ENCODE measurements at places on chromosomes 11 and 22.
A peak's percentile ranks its signal among the peaks of the same experiment; 100 is the strongest.

DNA sequence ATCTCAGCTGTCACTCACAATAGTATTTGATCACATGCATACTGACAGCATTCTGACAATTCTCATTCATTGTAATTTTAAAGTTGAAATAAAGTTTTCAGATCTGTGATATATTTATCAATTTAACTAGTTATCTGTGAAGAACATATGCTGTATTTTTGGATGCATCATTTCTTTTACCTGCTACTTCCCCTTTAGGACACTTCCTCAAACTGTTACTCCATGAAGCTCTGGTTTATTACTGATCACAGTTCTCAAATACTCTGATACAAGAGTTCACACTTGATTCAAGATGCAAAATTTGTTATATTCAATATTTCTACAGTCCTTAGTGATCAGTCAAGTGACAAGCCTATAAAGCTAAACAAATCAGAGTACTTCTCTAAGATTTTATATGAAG is 1655.2 kb downstream of the LRRC4C start:
- no peak overlapping the region for H3K4me3 ChIP-seq
- no peaks in the 10 kb centered on the region for H3K36me3 ChIP-seq
- DNase-seq, result no peak

GRCh38 chr11:97786961-97787360 is 1233.8 kb upstream of the CNTN5 start:
- H3K4me1 ChIP-seq, result no peaks in the 10 kb centered on the region
- H3K36me3 ChIP-seq, result no peaks in the 10 kb centered on the region
- no peak overlapping the region for H3K27ac ChIP-seq

DNA sequence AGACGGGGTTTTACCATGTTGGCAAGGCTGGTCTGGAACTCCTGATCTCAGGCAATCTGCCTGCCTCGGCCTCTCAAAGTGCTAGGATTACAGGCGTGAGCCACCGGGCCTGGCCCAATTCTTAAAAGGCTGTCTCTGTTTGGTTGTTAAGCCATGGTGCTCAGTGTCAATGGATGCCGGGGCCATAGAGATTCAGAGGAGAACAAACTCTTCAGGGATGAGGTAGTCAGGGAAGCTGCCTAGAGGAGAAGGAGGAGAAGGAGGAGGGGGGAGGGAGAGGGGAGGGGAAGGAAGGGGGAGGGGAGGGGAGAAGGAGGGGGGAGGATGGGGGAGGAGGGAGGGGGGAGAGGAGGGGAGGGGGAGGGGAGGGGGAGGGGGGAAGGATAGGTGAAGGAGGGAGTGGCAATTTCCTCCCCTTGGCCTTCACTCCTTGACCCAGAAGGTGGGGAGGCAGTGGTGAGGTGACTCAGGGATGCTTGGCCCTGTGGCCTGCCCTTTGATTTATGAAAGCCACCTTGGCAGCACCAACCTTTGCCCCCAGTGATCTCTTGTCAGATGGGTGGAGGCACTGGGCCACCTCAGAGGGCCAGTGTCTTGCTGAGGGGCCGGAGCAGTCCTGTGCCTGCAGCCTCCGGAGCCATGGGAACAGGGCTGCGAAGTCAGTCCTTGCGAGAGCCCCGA is at the start of gene C11orf86:
Gene C11orf86, plus strand, starts transcription at position 581 of the 681 bp plus-strand sequence. Its CDS starts 59 bp downstream, at position 640.
- H3K27ac ChIP-seq, result peak within 1 kb of the TSS; percentile 90
- H3K36me3 ChIP-seq, result no peaks in the 10 kb centered on the region
- no peaks in the 10 kb centered on the region for H3K27me3 ChIP-seq
- H3K4me1 ChIP-seq, result peaks cover 6% of the 10 kb centered on the region

DNA sequence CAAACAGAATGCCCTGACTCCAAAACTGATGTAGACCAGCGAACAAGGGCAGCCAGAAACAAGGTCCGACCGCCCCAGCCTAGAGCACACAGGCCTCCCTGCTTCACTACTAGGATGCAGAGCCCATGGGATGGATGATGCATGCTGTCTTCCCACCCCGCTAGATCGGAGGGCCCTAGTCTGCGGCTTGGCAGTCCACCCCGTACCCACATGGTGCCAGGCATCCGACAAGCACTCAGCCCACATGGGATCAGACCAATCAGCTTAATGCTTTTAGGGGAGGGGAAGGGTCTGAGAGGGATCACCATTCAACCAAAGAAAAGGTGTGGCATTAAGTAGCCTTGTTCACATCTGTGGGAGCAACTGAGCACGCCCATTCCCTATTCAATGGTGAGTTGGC is 30.6 kb downstream of the PISD start:
- H3K4me1 ChIP-seq, result peaks cover 19% of the 10 kb centered on the region
- no peaks in the 10 kb centered on the region for H3K27me3 ChIP-seq
- H3K36me3 ChIP-seq, result no peaks in the 10 kb centered on the region
- H3K27ac ChIP-seq, result peak overlapping the region; percentile 88

DNA sequence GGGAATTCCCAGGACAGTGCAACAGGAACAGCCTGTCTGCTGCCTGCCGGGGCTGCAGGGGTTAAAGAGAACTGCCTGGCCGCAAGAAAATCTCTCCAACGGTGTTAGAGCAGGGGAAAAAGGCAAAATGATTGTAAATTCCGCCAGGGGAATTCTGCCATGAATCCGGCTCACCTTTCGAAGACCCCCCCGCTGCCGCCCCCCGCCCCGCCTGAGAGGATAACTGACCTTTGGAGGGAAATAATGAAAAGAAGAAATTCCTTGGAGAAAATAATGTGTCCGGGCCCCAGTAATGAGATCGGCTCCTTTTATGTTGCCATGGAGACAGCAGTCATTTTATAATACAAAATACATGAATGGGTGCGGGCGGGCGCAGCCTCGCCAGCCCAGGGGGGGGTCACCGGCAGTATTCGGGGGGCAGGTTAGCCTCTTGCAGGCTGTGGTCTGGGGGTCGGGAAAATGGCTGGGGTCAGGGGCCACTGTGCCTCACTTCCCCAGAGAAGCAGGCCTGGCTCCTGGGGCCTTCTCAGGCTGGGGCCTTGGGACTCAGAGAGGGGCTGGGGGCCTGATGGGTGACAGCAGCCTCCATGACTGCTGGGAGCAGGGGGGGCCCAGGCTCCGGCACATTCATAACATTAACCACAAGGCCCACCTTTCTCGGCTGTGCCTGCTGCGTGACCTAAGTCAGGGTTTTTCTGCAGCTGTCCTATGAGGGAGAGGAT is 228.1 kb downstream of the MN1 start:
- DNase-seq, result no peak
- H3K4me3 ChIP-seq, result no peak overlapping the region
- no peak overlapping the region for H3K27ac ChIP-seq
- H3K27me3 ChIP-seq, result no peaks in the 10 kb centered on the region
- no peaks in the 10 kb centered on the region for H3K4me1 ChIP-seq
- no peaks in the 10 kb centered on the region for H3K36me3 ChIP-seq

DNA sequence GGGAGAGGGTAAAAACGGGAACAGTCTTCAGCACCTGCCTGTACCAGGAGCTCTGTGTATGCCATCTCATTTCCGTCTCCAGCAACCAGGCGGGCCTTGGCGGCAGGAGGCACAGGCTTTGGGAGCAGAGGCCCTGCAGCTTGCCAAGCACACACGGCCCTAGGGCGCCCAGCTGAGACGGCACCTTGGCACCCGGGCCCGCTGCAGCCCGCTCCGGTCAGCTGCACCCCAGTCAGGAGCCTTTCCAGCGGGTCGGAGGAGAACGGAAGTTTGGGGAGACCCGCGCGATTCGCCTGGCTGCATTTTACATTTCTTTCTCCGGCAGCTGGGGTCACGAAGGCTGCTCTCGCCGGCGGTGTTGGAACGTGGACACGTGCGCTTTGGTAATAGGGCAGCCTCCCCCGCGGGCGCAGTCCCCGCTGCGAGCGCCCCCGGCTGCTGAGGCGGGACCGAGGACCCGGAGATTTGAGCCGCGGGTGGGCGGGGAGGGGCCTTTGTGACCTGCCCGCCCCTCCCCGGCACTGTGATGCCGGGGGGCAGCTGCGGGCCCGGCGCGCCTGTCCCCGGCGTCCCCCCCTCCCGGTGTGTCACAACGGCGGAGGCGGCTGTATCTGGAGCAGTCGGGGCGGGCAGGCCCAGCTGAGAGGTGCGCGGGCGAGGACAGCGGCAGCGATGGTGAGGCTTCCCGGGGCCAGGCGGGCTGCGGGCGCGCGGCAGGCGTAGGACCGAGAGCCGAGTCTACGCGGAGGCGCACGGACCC is at the start of gene TUBA8:
Gene TUBA8, plus strand, starts transcription at position 616 of the 760 bp plus-strand sequence. Its CDS starts 57 bp downstream, at position 673.
- peak; percentile 24 for DNase-seq
- no peaks in the 10 kb centered on the region for H3K36me3 ChIP-seq
- H3K27ac ChIP-seq, result no peak within 1 kb of the TSS
- peaks cover 6% of the 10 kb centered on the region for H3K27me3 ChIP-seq
- peak within 1 kb of the TSS; percentile 57 for H3K4me3 ChIP-seq

GRCh38 chr11:95364324-95365295 is 133.6 kb upstream of the SESN3 start:
- no peak overlapping the region for H3K27ac ChIP-seq
- no peak overlapping the region for H3K4me3 ChIP-seq
- H3K4me1 ChIP-seq, result no peaks in the 10 kb centered on the region
- no peaks in the 10 kb centered on the region for H3K27me3 ChIP-seq
- no peak for DNase-seq

GRCh38 chr22:28674121-28674563 is 5.5 kb downstream of the TTC28 start:
- DNase-seq, result no peak
- no peak overlapping the region for H3K4me3 ChIP-seq
- peaks cover 5% of the 10 kb centered on the region for H3K4me1 ChIP-seq
- no peaks in the 10 kb centered on the region for H3K36me3 ChIP-seq

GRCh38 chr22:39996732-39997131 is 2.0 kb downstream of the FAM83F start:
- no peak overlapping the region for H3K27ac ChIP-seq
- no peak for DNase-seq
- H3K36me3 ChIP-seq, result no peaks in the 10 kb centered on the region
- H3K27me3 ChIP-seq, result no peaks in the 10 kb centered on the region

- H3K36me3 ChIP-seq, result no peaks in the 10 kb centered on the region
- H3K4me3 ChIP-seq, result no peak overlapping the region
- H3K27ac ChIP-seq, result no peak overlapping the region
- no peak for DNase-seq
- H3K27me3 ChIP-seq, result no peaks in the 10 kb centered on the region
Measured at GRCh38 chr11:32087597-32087996, 3.3 kb upstream of the RCN1 start.

- no peak for DNase-seq
- H3K4me3 ChIP-seq, result no peak overlapping the region
- no peaks in the 10 kb centered on the region for H3K27me3 ChIP-seq
- H3K27ac ChIP-seq, result no peak overlapping the region
Measured at GRCh38 chr11:95850137-95850536, 59.8 kb downstream of the CEP57 start.

DNA sequence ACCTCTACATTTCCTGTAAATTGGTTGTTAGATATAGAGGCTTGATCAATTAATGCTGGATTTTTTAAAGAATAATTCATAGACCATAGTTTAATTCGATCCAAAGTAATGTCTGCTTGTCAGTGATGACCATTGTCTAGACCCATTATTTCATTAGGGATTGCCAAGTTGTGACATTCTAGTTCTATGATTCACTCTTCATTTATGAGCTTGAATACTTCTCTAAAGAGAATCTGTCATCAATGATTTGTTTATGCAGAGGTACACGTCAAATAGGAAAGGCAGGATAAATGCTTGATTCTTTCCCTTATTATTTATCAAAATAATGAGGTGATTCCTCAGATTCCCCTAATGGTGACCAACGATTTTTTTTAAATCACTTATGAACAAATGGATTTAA is 24.0 kb upstream of the ROBO3 start:
- peaks cover 52% of the 10 kb centered on the region for H3K27me3 ChIP-seq
- H3K36me3 ChIP-seq, result no peaks in the 10 kb centered on the region
- H3K27ac ChIP-seq, result no peak overlapping the region
- H3K4me1 ChIP-seq, result peaks cover 20% of the 10 kb centered on the region

GRCh38 chr11:112977755-112978154 is 16.5 kb downstream of the NCAM1 start:
- H3K27me3 ChIP-seq, result no peaks in the 10 kb centered on the region
- DNase-seq, result no peak
- no peaks in the 10 kb centered on the region for H3K4me1 ChIP-seq

- H3K36me3 ChIP-seq, result no peaks in the 10 kb centered on the region
- H3K27me3 ChIP-seq, result no peaks in the 10 kb centered on the region
- H3K4me1 ChIP-seq, result no peaks in the 10 kb centered on the region
- no peak for DNase-seq
- H3K4me3 ChIP-seq, result no peak overlapping the region
Measured at GRCh38 chr22:24706732-24707469, 67.6 kb downstream of the PIWIL3 start.

- peak; percentile 86 for DNase-seq
- no peak overlapping the region for H3K4me3 ChIP-seq
- no peak overlapping the region for H3K27ac ChIP-seq
- H3K27me3 ChIP-seq, result no peaks in the 10 kb centered on the region
- H3K4me1 ChIP-seq, result peaks cover 3% of the 10 kb centered on the region
Measured at GRCh38 chr11:3037040-3037944, 19.9 kb downstream of the CARS1 start.

DNA sequence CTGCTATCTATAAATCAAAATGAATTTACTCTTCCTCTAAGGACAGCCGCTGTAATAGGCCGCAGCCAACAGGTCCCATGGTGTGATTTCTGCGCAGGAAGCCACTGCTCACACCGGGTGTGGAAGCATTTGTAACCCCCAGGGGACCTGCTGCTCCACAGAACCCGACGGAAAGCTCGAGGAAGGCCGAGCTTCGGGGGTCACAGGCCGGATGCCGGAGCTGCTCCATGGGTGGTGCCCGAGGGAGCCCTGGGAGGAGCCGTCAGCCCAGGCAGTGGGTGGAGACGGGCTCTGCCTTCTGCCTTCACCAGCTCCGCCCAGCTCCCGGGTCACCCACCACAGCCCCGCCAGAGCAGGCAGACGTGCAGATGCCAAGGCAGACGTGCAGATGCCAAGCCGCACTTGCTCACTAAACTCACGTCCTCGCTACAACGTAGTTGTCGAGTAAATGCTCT is 63.5 kb downstream of the BRD1 start:
- H3K4me1 ChIP-seq, result peaks cover 4% of the 10 kb centered on the region
- no peak for DNase-seq
- H3K27me3 ChIP-seq, result no peaks in the 10 kb centered on the region
- no peak overlapping the region for H3K27ac ChIP-seq

GRCh38 chr11:7057641-7058040 is 31.2 kb upstream of the RBMXL2 start:
- H3K4me3 ChIP-seq, result no peak overlapping the region
- no peaks in the 10 kb centered on the region for H3K4me1 ChIP-seq
- H3K27me3 ChIP-seq, result no peaks in the 10 kb centered on the region
- DNase-seq, result no peak

DNA sequence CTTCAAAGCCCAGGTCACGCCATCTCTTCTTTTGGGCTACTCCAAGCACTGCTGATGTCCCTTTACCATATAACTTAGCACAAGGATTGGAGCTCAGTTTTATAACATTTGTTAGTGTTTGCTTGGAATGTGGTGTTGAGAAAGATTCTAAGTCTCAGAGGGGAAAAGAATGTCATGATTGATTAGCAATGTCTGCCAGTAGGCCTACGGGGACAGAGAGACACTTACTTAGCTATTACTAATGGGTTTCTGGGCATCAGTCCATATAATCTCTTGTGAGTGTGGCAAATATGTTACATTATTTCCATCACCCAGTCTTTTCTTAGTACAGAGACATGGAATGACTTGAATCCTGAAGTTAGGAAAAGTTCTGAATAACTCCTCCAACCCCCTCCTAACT is 75.4 kb upstream of the FSHB start:
- no peaks in the 10 kb centered on the region for H3K4me1 ChIP-seq
- H3K36me3 ChIP-seq, result no peaks in the 10 kb centered on the region
- DNase-seq, result no peak
- H3K27me3 ChIP-seq, result no peaks in the 10 kb centered on the region

GRCh38 chr22:24181996-24182899 is 961 bp downstream of the SUSD2 start:
- H3K27me3 ChIP-seq, result no peaks in the 10 kb centered on the region
- H3K27ac ChIP-seq, result peak overlapping the region; percentile 80
- H3K36me3 ChIP-seq, result no peaks in the 10 kb centered on the region
- no peaks in the 10 kb centered on the region for H3K4me1 ChIP-seq
- peak overlapping the region; percentile 42 for H3K4me3 ChIP-seq

Measured in Peyer's patch (tissue), 4 donors.